ENCODE measurements at places on chromosomes 5 and 9. TPM values are rescaled to one million over a fixed set of nuclear protein-coding genes. Genes with fewer than 3 reads are reported as not detected.

TPD52L3 gene
- total RNA-seq, result not detected

MZB1 gene
- 0.99 TPM for total RNA-seq

PCDHGA6 gene
- total RNA-seq, result 7.1 TPM

CNTNAP3 gene
- total RNA-seq, result 80.2 TPM

FOXD4L5 gene
- not detected for total RNA-seq

PRR16 gene
- total RNA-seq, result 3.7 TPM

KIF24 gene
- 0.42 TPM for total RNA-seq

FOXD4L3 gene
- not detected for total RNA-seq

FAM169A gene
- total RNA-seq, result 0.80 TPM

GARIN3 gene
- total RNA-seq, result not detected

TSLP gene
- total RNA-seq, result 2.0 TPM

AGXT2 gene
- total RNA-seq, result not detected

GRXCR2 gene
- total RNA-seq, result not detected

ARSI gene
- 10.1 TPM for total RNA-seq

CRB2 gene
- 0.06 TPM for total RNA-seq

TTC23L gene
- total RNA-seq, result not detected

LHX2 gene
- total RNA-seq, result not detected

POMT1 gene
- total RNA-seq, result 22.6 TPM

ORM2 gene
- total RNA-seq, result not detected

PCDHGB3 gene
- total RNA-seq, result 2.5 TPM

DOCK2 gene
- total RNA-seq, result 15.1 TPM

MFAP3 gene
- 35.3 TPM for total RNA-seq

WDR38 gene
- total RNA-seq, result not detected

CDKN2B gene
- 14.6 TPM for total RNA-seq

FLT4 gene
- 10.8 TPM for total RNA-seq

SLC6A18 gene
- total RNA-seq, result not detected

ZNF354B gene
- 18.8 TPM for total RNA-seq

PTGER4 gene
- 44.6 TPM for total RNA-seq

IL4 gene
- total RNA-seq, result not detected

NR2F1 gene
- total RNA-seq, result 17.4 TPM

TAF1L gene
- not detected for total RNA-seq

GZMA gene
- total RNA-seq, result 1.4 TPM

CARD9 gene
- total RNA-seq, result 1.7 TPM

CDH9 gene
- total RNA-seq, result 0.33 TPM

ABLIM3 gene
- total RNA-seq, result 64.5 TPM

SMIM33 gene
- not detected for total RNA-seq

NOP16 gene
- 23.4 TPM for total RNA-seq

UBE2QL1 gene
- total RNA-seq, result 0.66 TPM

KIF4B gene
- total RNA-seq, result under 0.01 TPM

DNAH5 gene
- 0.52 TPM for total RNA-seq

GRIA1 gene
- 0.83 TPM for total RNA-seq

PCDH1 gene
- total RNA-seq, result 57.8 TPM

ASPN gene
- 9.1 TPM for total RNA-seq

GPR150 gene
- not detected for total RNA-seq

ANKHD1 gene
- total RNA-seq, result 64.8 TPM

ITGA1 gene
- total RNA-seq, result 228 TPM

ADGRV1 gene
- total RNA-seq, result 1.4 TPM

MYORG gene
- total RNA-seq, result 27.2 TPM

ZNF366 gene
- 3.3 TPM for total RNA-seq

PTGDS gene
- total RNA-seq, result 77.9 TPM

IL3 gene
- total RNA-seq, result not detected

IRX4 gene
- not detected for total RNA-seq

FOXI1 gene
- not detected for total RNA-seq

All from esophagus muscularis mucosa (tissue), 4 donors.